Activated CD8-positive, alpha-beta T cell treated with anti-CD3 and anti-CD28 coated beads, Interleukin-2, amount 10 ng/mL, durations not matched to agents 7 days and 5 days (primary cell): ENCODE measurements at places on chromosomes 1 and 21. TPM values are rescaled to one million over a fixed set of nuclear protein-coding genes. Genes with fewer than 3 reads are reported as not detected.

DNA sequence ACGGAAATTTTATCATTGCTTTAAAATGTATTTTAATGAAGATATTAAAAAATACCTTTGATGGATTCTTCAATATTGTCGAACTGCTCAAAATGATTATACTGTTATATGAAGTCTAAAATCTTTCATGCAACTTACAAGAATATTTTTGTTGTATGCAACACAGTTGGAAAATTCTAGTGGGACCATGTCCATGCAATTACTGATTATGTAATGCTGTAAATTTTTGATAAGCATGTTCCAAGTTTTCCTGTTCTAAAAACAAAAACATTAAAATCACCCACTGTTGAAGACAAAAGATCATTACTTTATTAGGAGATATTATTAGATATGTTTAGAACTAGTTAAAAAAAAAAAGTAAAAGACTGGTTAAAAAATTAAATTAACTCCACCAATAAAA is 132.8 kb downstream of the NFIA start:
- DNase-seq = no peak

Gene OLIG2
- total RNA-seq = not detected

Gene ERICH3
- not detected for total RNA-seq

Gene LYPLA2
- 88.2 TPM for total RNA-seq

GRCh38 chr21:25326181-25326580 is 281.1 kb downstream of the MRPL39 start:
- DNase-seq = no peak

DNA sequence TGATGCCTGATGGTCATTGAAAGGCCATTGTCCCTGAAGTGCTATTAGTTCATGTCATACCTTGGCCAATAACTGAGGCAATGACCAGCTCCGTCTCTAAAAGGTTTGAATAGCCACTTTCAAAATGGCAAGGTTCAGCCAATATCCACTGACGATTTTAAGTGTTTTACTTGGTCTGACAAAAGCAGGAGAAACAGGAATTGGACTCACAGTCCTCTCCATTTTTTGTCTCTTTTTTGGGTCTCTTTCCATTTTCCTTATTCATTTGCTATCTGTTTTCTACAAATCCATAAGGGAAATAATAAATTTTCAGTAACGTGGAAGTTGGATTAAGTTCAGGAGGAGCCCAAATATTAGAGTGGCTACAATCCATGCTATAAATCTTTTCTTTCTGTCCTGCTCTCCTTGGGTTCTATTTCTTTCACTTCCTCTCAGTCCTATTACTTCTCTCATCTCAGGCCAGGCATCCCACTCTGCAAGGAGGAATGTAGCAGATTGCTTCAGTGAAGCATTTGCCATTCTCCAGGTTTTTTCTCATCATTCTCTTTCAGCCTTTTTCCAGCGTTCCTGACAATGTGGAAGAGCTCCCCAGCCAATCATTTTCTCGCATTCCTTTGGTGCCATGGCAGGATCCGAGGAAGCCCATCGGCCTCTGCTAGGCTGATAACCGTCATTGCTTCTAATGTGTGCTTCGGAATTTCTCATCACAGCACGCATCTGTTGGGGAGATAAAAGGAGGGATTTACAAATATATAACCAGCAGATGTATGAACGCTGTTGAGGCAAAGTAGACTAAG is 414.5 kb downstream of the ADGRL2 start:
- no peak for DNase-seq

GRCh38 chr21:46431884-46432488 is 26.7 kb upstream of the DIP2A start:
- peak; percentile 32 for DNase-seq

DNA sequence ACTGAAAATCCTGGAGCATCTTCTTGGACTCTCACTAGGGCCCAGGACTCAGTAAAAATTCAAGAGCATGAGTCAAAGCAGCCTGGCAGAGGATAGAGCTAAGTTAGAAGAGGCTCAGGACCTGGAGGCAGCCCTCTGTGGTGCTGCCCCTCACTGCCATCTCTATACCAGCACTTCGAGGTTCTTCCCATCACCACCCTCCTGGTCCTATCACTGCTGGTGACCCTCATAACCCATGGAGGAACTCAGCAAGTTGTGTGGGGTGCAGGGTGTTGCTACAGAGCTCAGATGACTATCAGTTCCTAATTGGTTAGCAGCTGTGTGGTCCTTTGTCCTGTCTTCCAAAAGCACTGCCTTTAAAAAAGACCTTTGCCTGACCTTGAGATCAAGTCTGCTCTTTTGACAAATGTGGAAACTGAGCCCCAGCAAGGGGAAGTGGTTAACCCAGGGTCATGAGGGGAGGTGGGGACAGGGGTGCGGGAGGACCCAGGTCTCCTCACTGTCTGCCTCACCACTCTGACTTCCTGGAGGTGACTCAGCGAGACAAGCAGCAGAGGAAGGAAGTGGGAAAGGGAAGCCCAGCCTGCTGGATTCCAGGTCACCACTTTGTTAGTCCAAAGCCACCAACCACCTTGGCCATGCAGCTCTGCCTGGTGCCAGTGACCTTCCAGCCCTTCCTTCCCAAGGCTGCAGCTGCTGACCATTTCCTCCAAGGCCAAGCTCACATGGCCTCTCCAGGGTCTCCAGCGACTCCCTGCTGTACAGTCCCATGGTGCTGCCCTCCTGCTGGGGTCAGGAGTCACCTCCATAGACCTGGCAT is 199.4 kb upstream of the EDN2 start:
- DNase-seq = peak; percentile 66

GRCh38 chr1:12617901-12618660 is at the start of gene DHRS3:
Gene DHRS3 (minus strand): TSS chr1:12618210. CDS start chr1:12617348, 862 bp downstream.
- DNase-seq = peak; percentile 87

- DNase-seq = no peak
Measured at GRCh38 chr1:176515310-176515709, 52.3 kb downstream of the PAPPA2 start.
